Articular chondrocyte of knee joint (primary cell): ENCODE measurements at places on chromosomes 6 and 20. TPM values are rescaled to one million over a fixed set of nuclear protein-coding genes. Genes with fewer than 3 reads are reported as not detected.

PNPLA1 gene
- total RNA-seq, result 0.22 TPM in 1 of 2 replicates, not detected in the other

CLPSL1 gene
- total RNA-seq, result not detected in 2 replicates

SLCO4A1 gene
- total RNA-seq, result 0.11 and 0.13 TPM in 2 replicates

JPH2 gene
- 0.22 and 0.52 TPM in 2 replicates for total RNA-seq

MICB gene
- total RNA-seq, result 6.5 and 8.6 TPM in 2 replicates

TCP11 gene
- total RNA-seq, result 0.11 and 0.26 TPM in 2 replicates

NOX3 gene
- total RNA-seq, result not detected in 2 replicates

MACROD2 gene
- 2.1 and 2.4 TPM in 2 replicates for total RNA-seq

SCUBE3 gene
- total RNA-seq, result 3.4 and 17.0 TPM in 2 replicates
